ENCODE measurements at places on chromosomes 4 and X.

- no peak for DNase-seq
Observed at GRCh38 chr4:149965206-149965605, 113.0 kb upstream of the DCLK2 start.

- DNase-seq, result no peak
Observed at GRCh38 chr4:85557016-85557901, 82.3 kb downstream of the ARHGAP24 start.

GRCh38 chrX:108732630-108733321, 3.6 kb downstream of the IRS4 start:
- no peak for DNase-seq

GRCh38 chrX:114127005-114127404, 456.9 kb upstream of the HTR2C start:
- DNase-seq, result no peak

DNA sequence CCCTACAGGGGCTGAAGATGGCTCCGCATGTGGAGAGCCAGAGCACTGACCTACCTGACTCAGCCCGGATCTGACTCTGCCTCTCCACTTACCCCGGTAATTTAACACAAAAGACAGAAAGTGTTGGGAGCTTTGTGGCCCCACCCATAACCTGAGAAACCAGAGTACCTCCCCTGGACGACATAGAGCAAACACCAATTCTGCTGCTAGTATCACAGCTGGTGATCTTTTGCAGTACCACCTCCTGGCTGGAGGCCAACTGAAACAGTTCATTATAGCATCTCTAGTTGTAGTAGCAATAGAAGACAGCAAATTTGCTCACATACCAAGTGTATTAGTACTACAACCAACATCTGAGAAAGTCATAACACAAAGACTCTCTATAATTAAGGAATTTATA, 443.9 kb downstream of the KLHL4 start:
- no peak for DNase-seq

All from CD4-positive, alpha-beta T cell treated with Interleukin-4 for 4 hours (primary cell).